ENCODE measurements at places on chromosomes 1 and 21.

DNA sequence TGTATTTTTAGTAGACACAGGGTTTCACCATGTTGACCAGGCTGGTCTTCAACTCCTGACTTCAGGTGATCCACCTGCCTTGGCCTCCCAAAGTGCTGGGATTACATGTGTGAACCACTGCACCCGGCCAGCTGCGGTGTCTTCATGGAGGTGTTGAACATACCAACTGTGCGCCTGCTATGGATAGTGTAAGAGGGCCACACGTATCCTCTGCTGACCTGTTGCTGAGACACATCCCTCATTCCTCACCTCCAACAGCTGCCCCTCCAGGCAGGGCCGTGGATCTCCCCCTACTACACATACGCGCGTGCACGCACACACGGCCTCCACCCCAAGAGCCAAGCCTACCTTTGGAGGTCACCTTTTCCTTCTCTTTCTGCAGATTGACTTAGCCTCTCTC lies 48.0 kb upstream of the PARP1 start:
- DNase-seq = no peak

DNA sequence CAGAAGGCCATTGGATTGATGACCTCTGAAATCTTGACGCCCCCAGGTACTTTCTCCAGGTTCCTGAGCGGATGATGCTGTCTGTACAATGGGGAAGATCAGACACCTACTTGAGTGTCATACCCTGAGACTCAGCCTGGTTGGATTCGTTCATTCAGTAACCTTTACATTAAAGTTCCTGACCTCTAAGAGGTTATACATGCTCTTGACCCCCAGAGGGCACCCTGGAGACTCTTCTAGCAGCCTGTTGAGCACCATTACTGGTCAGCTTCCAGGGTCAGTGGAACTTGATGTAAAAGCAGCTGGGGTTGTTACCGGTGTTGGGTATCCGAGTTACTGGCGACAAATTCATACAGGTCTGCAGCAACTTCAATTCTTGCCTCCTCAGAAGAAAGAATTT lies 114.3 kb upstream of the ZNF678 start:
- DNase-seq = no peak

GRCh38 chr1:49225464-49225863 lies 448.8 kb upstream of the BEND5 start:
- DNase-seq = no peak

GRCh38 chr1:156910309-156910782 lies 10.1 kb upstream of the LRRC71 start:
- no peak for DNase-seq

DNA sequence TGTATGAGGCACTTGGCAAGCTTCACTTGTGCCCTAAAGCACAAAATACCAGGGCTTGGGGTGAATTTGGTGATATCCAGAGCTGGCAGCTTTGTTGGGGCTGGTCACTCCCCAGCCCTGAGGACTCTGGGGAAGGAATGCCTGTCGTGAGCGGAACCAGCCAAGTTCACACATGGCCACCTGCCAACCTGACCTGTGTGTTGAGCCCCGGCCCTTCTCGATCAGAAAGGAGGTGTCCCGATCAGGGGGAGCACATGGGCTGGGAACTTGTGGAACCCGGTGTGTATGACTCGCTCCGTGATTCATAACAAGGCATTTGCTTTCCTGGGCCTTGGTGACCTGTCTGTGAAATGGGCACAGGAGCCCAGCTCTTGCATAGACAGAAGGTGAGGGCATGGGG lies 43.1 kb downstream of the AGPAT3 start:
- no peak for DNase-seq

DNA sequence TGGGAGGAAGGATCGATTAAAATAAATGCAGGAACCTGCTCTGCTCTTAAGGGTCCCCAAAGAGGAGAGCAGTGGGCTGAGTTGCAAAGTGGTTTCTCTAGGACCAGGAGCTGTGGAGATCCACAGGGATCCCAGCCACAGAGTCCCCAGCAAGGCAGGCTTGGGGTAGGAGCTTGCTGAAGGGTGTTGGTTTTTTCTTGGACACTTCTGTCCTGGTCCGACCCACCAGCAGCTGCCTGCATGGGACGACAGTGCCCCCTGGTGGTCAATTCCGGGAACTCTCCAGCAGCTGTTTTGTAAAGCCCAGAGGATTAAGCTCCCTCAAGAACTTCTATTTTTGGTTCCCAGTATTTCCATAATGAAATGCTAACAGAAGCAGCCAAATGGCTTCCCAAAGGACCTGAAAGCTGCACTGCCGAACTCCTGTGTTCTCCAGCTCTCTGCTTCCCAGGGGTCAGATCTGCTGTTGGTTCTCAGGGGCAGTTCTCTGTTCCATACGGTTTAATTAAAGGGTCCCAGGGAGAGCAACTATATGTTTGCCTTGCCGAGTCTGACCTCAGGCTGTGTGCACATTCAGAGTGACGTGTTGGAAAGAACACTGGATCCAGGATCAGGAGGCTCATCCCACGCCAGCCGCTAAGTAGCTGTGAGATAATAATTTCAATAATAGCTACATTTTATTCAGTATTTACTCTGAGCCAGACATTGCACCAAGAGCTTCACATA lies 23.2 kb downstream of the NENF start:
- DNase-seq = peak; percentile 83

DNA sequence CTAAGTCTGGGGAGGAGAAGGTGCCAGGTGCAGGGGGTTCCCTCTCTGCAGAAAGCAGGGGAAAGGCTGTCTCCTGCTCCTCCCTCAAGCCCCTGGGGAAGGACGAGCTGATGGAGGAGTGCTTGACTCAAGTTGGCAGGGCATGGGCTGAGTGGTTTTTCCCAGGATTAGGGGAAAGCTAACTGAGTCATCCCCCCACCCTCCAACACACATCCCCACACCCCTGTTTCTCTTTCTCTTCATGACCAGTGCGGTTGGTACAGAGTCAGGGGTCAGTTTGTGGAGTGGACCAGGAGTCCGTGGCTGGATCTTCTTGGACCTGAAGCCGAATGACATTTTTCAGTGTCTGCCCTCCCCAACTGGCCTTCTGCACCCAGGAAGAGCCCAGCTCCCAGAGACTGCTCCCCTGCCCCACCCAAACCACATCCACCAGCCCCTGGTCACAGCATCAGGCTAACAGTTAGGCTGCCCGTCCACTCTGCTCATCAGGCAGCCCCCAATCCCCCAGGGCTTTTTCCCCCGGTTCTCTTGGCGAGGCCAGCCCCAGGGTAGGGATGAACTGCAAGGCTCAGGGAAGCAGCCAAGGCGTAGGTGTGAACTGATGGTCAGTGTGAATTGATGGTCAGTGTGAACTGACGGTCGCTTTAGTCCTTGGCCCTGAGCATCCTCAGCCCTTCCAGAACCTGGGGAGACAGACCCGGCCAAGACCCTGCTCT lies 81.0 kb downstream of the PAX7 start:
- DNase-seq = no peak

- DNase-seq = no peak
These were observed 642 bp upstream of the SLC16A1 start for GRCh38 chr1:112956544-112957132.

GRCh38 chr1:31266547-31266946 lies 26.9 kb upstream of the NKAIN1 start:
- DNase-seq = no peak

DNA sequence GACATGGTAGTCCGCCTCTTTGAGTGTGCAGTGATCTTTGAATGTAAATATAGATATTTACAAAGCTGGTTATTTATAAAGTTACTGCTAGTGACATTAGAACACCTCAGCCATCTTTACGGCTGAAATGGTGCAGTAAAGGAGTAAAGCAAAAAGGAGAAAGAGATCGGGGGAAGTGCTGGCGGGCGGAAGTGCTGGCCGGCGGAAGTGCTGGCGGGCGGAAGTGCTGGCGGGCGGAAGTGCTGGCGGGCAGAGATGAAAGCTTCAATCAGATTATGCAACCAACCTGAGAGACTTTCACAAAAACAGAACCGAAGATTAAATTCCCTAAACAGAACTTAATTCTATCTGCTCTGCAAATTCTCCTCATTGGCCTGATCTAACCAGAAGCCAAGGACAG lies 1.4 kb upstream of the OR14A16 start:
- no peak for DNase-seq

DNA sequence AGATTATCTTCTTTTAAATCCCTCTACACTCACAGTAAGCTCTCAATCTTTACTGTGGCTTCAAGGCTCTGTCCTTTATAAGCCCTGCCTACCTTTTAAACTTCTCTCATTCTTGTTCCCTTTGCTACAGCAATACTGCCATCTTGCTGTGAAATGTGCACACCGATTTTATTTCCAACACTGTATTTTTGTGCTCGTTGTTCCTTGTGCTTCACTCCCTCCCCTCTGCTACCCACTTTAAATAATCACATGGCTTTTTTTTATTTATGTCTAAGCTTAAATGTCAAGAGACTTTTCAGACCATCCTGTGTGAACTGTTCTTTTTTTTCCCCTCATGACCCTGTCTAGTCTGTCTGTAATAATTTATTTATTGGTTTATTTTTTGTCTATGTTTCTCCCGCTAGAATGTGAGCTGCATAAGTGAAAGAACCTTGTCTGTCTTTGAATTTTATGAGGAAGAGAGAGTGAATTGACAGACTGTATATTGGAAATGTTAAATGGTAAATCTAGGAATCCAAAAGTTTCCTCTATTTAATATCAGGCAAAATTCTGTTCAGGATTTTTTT lies 45.7 kb downstream of the ABCD3 start:
- no peak for DNase-seq

- no peak for DNase-seq
These were observed 833.0 kb upstream of the ADAMTS5 start for GRCh38 chr21:27799861-27800260.

- no peak for DNase-seq
These were observed 1053.4 kb upstream of the ADGRL4 start for GRCh38 chr1:80059940-80060339.

- DNase-seq = no peak
These were observed 102.2 kb downstream of the BARHL2 start for GRCh38 chr1:90614872-90615271.

DNA sequence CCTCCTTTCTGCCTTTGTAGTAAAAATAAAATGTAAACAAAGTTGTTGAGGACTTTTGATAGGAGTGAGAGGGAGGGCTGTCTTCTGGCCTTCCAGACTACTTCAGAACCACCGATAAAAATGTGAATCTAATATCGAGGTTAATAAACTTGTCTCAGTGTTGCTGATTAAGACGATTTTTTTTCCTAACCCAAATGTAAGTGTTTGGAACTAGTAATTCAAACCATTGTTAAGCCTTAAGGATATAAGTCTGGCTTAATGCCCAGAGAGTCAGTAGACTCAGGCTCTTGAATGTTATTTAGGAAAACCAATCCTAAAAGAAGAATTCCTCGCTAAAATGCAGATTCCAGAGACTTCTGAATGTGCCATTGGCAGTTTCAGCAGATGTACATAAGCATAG lies 356.9 kb downstream of the SIPA1L2 start:
- no peak for DNase-seq

DNA sequence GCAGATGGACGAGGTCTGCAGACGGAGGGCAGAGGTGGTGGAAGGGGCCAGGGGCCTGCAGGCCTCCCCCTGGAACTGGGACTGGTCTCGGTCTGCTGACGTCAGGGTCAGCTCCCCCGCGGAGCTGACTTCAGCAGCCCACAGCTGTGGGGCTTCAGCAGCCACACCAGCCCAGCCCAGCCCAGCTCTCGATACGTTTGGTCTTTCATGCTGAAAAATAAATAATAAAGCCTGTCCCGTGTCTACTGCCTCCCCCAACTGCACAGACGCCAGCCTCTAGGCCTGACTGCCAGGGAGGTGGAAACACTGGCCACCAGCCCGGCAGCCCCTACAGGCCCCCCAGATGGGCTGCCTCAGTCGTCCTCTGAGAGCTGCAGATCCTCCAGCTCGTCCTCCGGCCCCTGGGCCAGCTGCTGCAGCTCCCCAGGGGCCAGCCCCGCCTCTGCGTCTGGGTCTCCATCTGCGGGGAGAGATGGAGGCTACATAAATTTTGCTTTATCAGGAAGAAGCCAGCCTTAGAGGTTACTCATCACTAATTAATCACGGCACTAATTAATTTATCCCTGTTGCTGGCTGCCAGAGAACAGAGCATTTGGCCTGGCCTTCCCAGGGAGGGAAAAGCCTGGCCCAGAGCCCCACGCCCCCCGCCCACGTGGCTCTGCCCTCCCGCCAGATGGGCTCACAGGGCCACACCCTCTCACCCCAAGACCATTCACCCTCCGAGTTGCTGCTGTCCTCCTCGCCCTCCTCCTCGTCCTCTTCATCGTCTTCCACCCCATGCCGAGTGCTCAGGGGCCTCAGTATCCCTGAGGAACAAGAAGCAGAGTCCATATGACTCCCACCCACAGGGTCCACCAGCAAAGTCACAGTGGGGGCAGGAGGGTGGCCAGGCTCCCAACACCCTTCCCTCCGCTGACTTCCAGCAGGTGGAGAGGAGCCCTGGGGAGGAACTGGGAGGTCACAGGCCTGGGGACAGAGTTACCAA lies 14.4 kb downstream of the NOC2L start:
- DNase-seq = no peak

DNA sequence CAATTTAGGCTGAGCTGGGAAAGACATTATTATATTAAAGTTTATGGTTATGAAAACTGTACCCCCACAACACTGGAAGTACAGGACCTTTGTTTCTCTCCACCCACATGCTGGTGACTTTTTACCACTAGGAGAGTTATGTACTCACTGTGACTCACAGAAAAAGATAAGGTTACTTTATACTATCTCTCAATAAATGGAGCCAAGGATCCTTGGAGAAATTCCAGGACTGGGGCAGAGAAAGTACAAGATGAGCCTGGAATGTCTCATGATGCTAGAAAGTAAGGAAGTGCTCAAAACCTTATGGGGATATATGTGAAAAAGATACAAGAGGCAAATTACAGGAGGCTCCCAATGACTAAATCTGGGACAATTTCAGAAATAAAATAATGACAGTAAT lies 63.9 kb upstream of the C1orf105 start:
- no peak for DNase-seq

DNA sequence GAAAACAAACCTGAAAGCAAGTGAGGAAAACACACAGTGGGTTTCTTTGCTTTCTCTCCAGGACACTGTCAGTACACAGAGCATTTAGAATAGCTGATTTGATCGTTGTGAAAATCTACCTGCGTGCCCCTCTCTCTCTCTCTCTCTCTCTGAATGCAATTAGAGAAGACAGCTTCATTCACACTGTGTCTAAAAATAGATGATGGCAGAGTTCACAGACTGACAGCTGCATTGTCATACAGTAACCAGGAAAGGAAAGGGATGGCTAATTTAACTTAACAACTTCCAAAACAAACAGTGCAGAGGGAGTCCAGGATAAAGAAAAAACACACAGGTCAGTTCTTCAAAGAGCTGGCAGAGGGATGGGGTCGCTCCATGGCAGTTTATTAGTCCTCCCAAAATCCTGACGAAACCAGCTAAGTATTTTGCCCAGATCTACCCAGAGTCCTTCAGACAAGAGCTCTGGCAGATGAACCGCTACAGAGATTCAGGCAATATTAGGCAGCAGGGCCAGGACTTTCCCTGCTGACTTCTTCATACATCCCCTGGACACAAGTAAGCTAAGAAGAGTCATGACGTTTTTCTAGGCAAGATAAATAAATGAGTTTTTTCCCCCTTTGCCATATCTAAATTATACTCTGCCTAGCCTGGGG lies 58.9 kb downstream of the WLS start:
- no peak for DNase-seq

DNA sequence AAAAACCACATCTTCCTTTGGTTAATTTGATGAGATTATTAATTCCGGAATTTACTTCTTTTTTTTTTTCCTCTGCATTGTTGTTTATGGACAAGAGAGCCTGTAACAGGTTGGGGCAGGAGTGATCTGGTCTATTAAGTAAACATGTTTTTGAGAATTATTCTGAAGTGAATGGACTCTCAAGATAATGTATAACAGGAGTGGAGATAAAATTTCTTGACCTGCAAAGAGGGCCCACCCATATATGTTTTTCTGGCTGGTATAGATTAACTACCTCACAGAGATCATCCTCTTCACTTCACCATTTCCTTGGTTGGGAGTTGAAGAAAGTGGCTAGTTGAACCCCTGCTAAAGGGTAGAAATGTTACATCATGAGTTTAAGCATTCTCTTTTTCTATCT lies 10.7 kb downstream of the DDI2 start:
- no peak for DNase-seq
